Activated T-helper 1 cell treated with anti-CD3 and anti-CD28 coated beads, Interleukin-12 subunit alpha, Interleukin-12 subunit beta, Interleukin-2, Interleukin-4 antibody, amounts not matched to agents 30 ng/mL and 10 ng/mL and 1 ng/mL, durations not matched to agents 14 hours and 24 hours and 36 hours (primary cell): ENCODE measurements at places on chromosomes 16 and 17. TPM values are rescaled to one million over a fixed set of nuclear protein-coding genes. Genes with fewer than 3 reads are reported as not detected.

GRCh38 chr16:68644715-68645493 lies at the start of gene CDH3:
TSS of gene CDH3 (plus strand) at chr16:68645310. CDS start at chr16:68645380, 70 bp downstream.
- no peaks in the 10 kb centered on the region for H3K36me3 ChIP-seq
- H3K4me3 ChIP-seq: peak within 1 kb of the TSS; percentile 45
- H3K4me1 ChIP-seq: peaks cover 12% of the 10 kb centered on the region
- no peak for DNase-seq
- H3K27me3 ChIP-seq: peaks cover 42% of the 10 kb centered on the region

- H3K4me1 ChIP-seq: no peaks in the 10 kb centered on the region
- no peak for DNase-seq
- H3K36me3 ChIP-seq: no peaks in the 10 kb centered on the region
- H3K4me3 ChIP-seq: no peak overlapping the region
- no peak overlapping the region for H3K27ac ChIP-seq
- peaks cover 26% of the 10 kb centered on the region for H3K27me3 ChIP-seq
Observed at GRCh38 chr17:57927048-57927723, 28.0 kb downstream of the CUEDC1 start.

DNA sequence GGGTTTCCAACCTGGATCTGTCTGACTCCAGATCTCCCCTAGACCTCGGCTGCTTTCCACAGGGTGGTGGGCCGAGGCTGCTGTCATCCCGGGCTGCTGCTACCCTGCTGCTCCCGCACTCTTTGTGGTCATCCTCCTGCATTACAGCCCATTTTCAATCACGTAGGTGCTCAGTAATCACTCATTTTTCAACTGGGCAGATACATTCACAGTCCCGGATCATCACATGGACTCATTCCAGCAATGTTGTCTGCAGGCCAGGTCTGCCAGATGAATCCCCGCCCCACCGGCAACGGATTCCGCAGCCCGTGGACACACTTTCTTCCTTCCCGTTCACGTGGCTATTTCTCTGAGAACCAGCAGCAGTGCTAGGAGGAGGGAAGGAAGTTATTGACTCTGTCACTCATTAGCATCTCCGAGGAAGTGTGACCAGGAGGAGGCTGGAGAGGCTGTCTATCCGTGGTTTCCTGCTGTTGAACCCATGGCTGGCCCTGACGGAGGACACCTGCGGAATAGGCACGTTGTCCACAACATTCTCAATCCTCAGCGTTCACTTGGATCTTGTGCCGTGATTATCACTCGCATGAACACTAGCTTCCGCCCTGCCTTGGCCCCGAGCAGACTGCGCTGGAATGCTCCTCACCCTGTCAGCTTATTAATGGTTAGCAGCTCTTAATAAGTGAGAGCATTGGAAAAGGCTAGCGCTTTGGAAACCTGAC lies 14.7 kb upstream of the ZCCHC14 start:
- H3K4me3 ChIP-seq: no peak overlapping the region
- peaks cover 3% of the 10 kb centered on the region for H3K27me3 ChIP-seq
- H3K36me3 ChIP-seq: no peaks in the 10 kb centered on the region
- no peak for DNase-seq
- H3K27ac ChIP-seq: no peak overlapping the region

DNA sequence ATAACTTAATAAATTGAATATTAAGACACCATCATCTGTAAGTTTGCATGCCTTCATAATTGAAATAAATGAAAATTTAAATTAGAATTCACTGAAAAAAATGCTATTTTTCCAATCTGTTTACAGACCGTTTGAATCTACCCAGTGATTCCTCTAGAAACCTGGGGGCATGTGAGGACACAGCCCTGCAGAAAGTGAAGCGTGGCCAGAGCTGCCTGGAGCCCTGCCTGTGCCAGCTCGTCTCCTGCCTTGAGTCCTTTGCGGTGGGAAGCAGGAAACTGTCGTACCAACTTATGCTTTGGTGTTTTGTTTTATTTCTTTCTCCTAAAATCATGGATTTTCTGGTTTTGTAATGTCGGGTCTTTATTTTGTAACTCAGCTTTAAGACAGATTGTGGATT lies 67.8 kb upstream of the FA2H start:
- H3K27ac ChIP-seq: no peak overlapping the region
- no peak overlapping the region for H3K4me3 ChIP-seq
- H3K36me3 ChIP-seq: no peaks in the 10 kb centered on the region
- H3K4me1 ChIP-seq: no peaks in the 10 kb centered on the region
- no peak for DNase-seq

GRCh38 chr16:20774703-20775362 lies 11.0 kb downstream of the ACSM3 start:
- no peaks in the 10 kb centered on the region for H3K36me3 ChIP-seq
- no peaks in the 10 kb centered on the region for H3K4me1 ChIP-seq
- H3K27me3 ChIP-seq: no peaks in the 10 kb centered on the region

DNA sequence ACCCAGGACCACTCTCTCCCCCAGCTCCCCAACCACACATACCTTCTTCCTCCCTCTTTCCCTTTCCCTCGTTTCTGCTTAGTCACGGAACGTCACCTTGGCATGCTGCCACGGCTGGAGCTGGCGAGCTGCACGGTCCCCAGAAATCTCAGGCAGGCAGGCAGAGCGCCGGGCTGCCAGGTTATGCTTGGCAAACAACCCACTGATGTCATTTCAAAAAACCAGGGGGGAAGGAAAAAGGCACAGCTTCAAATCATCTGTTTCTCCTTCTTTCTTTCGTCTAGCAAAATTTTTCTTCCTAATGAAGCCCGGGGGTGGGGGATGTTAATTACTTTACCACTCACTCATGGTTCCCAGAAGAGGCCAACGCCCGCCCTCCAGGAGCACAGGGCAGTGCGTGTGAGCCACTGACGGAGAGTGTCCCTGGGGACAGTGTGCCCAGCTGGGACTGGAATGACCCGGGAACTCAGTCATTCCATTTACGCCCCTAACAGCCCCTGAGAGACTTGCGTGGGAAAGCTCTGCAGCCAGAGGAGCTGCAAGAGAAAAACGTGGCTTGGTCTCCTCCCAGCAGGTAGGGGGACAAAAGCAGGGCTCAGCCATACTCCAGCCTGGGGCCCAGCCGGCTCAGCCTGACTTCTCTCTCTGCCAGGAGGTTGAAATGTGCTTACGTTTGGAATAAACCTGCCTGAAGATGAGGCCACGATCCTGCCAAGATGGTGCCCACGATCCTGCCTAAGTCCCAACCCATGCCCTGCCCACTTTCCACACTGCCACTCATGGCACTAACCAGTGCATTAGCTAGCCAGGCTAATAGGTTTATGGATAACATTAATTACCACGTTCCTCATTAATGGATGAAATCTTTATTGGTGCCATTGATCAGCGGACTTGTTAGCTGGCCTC lies 198.9 kb downstream of the ZFHX3 start:
- no peak overlapping the region for H3K27ac ChIP-seq
- DNase-seq: no peak
- H3K27me3 ChIP-seq: peaks cover 17% of the 10 kb centered on the region
- H3K36me3 ChIP-seq: no peaks in the 10 kb centered on the region
- H3K4me1 ChIP-seq: peaks cover 25% of the 10 kb centered on the region
- H3K4me3 ChIP-seq: no peak overlapping the region

- peak; percentile 56 for DNase-seq
- peaks cover 35% of the 10 kb centered on the region for H3K36me3 ChIP-seq
- no peaks in the 10 kb centered on the region for H3K27me3 ChIP-seq
- H3K4me3 ChIP-seq: peak overlapping the region; percentile 68
- H3K27ac ChIP-seq: peak overlapping the region; percentile 90
Observed at GRCh38 chr17:80649672-80650330, 105.2 kb downstream of the RPTOR start.

TLCD3B gene
- 1.6 and 1.9 TPM in 2 replicates for total RNA-seq
